Activated T-cell treated with anti-CD3 and anti-CD28 coated beads for 24 hours (primary cell): ENCODE measurements at places on chromosomes 11 and 22.

DNA sequence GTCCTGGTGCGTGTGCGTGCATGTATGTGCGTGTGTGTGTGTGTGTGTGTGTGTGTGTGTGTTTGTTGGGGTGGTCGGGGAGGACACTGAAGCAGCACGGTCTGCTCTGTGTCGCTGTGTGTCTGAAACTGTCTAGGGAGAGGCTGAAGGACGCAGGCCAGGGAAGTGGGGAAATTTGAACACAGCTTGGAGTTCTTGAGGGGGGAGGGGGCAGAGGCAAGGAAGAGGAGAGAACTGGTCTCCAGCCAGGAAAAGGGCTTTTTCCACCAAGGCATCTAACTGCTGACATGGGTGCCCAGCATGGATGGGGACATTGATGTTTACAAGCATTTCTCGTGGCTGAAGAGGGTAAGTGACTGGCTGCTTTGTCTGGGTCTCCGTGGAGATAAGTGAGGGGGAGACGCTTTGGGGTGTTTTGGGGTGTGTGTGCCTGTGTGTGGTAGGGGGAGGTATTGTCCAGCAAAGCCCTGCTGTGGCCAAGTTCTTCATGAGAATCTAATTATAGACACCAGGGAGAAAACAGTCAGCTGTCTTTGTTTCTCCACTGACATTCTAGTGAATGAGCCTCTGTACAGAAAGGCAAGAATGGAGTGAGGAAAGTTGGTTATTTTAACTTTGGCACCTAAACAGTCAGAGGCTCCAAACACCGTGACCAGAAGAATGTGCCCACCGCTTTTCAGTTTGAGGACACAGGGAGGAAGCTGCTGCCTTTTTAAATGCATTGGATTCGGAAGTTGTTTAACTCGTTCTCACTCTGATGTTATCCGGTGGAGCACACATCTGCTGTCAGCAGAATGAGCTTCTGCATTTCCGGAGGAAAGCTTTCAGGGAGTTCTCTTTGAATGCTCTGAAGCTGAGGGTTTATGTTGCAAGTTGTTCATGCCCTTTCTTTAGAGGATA, 63.7 kb downstream of the PPFIBP2 start:
- DNase-seq: no peak

- no peak for DNase-seq
These were observed 57.7 kb upstream of the AMPD3 start for GRCh38 chr11:10397226-10397987.

DNA sequence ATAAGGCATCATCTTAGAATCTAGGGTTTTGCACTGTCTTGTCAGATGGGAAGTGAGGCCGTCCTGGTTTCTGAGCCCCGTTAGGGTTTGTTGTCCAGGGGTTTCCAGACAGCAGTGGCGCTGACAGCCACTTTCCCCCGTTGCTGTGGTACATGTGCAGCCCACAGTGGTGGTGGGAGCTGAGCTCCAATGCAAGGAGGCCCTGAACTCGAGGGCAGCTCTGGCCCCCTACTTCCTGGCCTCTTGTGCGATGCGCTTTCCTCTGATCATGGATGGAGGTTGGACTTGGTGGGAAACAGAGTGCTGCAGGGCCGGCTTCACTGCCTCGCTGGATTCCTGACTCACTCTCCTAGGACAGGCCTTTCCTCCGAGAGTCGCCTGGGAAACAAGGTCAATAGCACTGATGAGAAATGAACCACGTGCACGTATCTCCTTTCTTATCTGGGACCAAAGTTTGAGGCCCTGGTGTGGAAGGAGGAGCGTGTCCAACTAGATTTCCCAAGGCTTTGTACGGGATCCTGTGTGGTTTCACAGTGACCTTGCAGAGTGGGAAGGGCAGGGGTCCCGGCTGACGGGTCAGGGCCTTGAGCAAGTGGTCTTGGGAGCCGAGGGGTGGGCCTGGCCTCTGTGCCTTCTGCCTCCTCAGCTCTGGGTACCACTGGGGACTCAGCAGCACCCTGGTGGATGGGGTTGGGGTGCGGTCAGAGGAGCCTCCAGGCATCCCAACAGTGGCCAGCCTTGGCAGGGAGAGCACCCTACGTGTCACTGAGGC, 3.7 kb downstream of the PHRF1 start:
- no peak for DNase-seq

GRCh38 chr22:31363885-31364465, 17.8 kb upstream of the PATZ1 start:
- DNase-seq: no peak

DNA sequence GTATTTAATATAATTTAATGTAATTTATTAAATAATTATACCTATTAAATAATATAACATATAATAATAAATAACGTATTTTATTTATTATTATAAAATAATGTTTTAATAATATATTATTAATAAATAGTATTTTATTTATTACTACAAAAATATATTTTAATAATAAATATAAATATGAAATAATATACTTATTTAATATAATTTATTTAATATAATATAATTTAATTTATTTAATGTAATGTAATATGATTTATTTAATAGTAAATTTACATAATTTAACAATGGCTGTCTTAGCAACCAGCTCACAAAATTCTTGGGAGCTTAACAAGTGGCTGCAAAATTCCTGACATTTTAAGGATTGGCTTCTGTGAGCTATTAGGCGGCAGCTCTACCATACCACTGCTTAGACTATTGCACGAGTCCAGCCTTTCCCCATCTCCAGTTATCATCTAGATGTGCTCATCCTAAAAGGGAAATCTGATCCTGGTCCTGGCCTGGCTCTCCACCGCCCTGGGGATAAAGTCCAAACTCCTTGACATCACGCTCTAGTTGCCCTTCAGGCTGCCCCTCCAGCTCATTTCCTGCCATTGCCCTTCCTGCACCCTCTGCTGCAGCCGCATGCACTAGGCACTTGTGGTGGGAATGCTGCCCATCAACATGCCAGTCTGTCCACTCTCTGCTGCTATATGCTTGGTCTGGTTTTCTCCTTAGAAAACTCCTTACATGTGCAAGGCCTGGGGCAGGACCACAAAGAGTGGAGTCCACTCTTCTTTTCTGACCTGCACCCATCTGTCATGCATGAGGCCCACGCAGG, 9.8 kb downstream of the MMP20 start:
- no peak for DNase-seq

- DNase-seq: no peak
These were observed 1.2 kb upstream of the AHNAK start for GRCh38 chr11:62547691-62548281.

DNA sequence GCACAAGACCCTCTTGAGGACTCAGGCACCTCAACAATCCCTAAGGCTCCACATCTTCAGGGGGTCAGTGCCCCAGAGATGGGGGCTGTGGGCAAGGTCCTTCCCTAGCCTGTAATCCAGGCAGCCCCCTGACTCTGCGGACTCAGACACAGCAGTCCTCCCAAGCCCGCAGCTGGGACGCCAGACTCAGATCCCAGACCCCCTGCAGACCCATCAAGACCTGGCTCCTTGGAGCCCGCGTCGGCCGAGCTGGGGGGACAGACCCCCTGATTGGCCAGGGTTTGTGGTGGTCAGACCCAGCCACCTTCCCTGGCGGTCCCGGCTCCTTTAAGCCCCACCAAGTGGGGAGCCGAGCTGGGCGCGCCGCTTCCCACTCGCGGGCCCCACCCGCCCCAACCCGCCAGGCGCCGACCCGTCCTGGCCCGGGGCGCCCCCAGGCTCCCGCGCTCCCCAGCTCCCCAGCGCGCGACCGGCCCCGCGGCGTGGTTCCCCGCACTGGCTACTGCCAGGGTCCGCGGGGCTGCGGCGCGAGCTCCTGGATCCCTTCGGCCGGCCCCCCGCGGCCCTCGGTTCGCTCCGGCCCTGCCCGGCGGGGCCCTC, 458 bp downstream of the OSBPL5 start:
- DNase-seq: no peak

GRCh38 chr22:40300884-40301672, 45.2 kb upstream of the ADSL start:
- DNase-seq: no peak

DNA sequence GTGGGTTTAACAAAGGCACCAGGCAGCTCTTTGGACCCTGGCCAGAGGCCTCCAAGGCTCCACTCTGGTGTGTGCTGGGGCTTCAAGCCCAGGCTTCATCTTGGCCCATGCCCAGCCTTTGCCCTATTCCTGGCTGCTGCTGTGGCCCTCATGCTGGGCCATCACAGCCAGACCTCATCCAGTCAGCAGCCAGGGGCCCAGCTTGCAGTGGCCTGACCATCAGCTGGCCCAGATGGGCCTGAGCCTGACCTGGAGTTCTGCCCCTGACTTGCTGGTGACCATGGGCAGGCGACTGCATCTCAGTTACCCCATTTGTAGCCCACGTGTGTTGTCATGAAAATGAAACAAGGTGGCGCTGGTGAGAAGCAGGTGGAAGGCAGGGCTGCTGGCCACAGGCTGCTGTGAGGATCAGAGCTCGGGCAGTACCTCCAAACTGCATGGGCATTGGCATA, 76.1 kb downstream of the MED15 start:
- DNase-seq: no peak

GRCh38 chr11:124676386-124676785, 2.7 kb downstream of the SPA17 start:
- DNase-seq: no peak

DNA sequence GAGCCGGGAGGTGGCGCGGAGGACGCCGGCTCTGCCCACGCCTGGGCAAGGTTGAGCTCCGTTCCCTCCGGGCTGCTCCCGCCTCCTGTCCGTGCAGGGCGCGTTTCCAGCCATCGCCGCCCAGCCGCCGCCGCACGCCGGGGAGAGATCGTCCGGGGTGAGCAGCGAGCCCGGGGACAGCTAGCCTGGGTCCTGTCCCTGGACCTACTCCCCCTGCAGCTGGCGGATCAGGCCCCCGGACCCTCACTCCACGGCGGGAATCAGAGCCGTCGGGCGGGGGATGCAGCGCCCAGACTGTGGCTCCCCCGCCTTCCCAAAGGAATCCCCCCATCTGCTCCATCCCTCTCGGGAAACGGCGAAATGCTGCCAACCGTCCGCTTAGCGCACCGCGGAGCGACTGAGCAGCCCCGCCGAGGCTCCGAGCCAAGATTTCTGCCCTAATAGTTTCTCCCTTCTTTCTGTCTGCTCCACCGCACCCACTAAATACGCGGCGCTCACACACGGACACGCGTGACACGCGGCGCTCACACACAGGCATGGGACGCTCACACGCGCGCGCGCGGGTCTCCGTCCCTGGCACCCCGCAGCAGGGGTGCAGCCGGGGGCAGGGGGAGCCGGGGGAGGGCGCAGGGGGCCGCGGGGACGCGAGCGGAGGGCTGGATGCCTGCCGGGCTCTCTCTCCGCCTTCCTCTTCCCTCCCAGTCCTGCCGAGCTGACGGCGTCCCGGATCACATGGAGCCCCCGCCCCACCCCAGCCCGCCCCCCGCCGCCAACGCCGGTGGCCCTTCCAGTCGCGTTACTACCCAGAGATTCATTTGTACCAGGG, at the start of gene KCNJ5:
Gene KCNJ5, plus strand, starts transcription at position 814 of the 826 bp plus-strand sequence. CDS start 19,918 bp downstream, outside the sequence.
- DNase-seq: no peak

- DNase-seq: peak; percentile 82
These were observed 7.8 kb downstream of the SIGIRR start for GRCh38 chr11:406796-407650.

DNA sequence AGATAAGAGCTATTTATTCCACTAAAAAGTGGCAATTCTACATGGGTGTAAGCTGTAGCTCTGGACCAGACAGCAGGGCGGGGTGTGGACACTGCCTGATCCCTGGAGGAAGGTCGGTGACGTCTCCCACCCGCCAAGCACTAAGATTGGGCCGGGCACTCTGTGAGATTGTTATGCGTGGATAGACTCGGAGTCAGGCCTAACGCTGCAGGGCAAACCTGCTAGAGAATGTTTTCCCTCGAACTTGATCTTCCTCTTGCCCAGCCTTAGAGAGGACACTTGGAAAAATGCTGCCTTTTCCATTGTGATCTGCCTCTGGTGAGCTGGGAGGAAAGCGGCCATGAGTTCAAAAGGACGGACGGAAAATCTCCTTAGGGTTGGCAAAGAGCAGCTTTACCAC, 1273.4 kb downstream of the TBC1D22A start:
- no peak for DNase-seq

DNA sequence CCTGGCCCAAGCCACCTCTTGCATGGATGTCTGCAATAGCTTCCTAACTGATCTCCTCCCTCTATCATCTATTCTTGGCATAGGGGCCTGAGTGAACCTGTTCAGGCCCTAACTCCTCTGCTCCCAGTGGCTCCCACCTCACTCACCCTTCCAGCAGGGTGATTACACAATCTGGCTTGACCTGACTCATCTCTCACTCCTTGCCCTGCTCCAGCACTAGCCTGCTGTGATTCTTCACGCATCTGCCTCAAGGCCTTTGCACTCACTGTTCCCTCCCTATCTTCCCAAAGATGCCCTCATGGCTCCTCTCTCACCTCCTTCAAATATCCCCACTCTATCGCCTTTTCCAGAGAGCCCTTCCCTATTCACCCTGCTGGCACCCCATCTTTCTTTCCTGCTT, 10.5 kb downstream of the SCN4B start:
- DNase-seq: no peak

GRCh38 chr11:94922321-94923003, 50.9 kb downstream of the CWC15 start:
- DNase-seq: no peak

- no peak for DNase-seq
These were observed 335.3 kb upstream of the SYN3 start for GRCh38 chr22:33393432-33393831.

DNA sequence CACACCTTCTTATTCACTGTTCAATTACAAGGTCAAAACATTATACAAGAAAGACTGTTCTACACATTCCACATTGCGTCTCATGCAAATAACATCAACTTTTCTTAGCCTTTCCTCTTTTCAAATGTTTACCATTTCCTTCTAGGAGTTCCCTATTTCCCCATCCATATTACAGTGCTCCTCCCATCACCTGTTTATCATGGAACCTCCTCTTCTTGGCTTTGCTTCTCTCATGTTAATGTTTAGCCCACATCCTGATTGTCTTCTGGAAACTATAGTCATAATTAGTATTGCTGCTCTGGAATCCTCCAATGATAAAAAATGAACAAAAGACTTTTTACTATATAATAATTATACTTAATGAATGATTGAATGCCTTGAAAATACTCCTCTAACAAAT, 21.3 kb downstream of the OR52E1 start:
- DNase-seq: no peak

DNA sequence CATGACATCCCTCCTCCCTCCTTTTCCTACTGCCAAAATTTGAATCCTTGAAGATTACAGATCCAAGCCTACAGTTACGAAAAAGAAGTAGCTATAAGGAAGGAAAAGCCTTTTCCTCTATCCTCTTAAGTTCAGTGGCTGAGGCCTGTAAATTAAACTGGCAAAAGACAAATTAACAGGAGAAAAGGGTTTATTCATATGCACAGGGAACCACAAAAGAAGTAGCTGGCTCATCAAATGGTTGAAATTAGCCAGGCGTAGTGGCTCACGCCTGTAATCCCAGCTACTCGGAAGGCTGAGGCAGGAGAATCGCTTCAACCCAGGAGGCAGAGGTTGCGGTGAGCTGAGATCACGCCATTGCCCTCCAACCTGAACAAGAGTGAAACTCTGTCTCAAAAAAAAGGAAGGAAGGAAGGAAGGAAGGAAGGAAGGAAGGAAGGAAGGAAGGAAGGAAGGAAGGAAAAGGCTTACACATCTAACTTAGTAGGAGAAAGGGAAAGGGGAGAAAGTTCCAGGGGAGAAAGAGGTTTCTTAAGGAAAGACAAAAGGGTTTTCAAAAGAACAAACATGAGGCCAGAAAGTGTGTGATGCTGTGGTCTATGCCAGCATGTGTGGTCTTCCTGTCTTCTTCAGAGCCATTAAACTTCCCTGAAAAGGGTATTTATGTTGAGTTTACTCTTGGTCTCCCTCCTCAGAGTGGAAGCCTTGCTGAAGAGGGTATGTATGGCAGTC, 5.1 kb upstream of the SMPD1 start:
- no peak for DNase-seq
